SW 1271 (cell line): ENCODE measurements at places on chromosomes 2 and 18.
A peak's percentile ranks its signal among the peaks of the same experiment; 100 is the strongest.

DNA sequence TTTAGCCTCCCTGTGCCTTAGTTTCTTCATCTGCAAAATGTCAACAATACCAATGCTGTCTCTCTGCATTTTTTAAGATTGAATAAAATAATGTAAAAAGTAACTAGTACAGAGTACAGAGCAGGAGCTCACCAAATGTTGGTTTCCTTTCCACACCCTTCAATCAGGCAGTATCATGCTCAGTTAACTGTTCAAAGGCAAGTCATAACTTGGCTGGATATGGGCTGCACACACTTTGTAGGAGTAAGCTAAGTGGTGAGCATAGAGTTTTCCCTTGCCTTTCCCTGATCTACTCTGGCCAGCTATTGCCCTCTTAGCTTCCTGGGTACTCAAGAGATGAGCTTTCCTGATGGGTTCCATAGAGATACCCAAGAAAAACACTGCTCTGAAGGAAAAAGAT, 77.9 kb downstream of the CYBRD1 start:
- no peak for DNase-seq

GRCh38 chr2:75238670-75239330, 39.5 kb upstream of the TACR1 start:
- DNase-seq, result peak; percentile 20

GRCh38 chr2:241154915-241155314, 4.6 kb downstream of the PPP1R7 start:
- no peak for DNase-seq

GRCh38 chr2:48548840-48549239, 18.9 kb downstream of the STON1 start:
- no peak for DNase-seq

DNA sequence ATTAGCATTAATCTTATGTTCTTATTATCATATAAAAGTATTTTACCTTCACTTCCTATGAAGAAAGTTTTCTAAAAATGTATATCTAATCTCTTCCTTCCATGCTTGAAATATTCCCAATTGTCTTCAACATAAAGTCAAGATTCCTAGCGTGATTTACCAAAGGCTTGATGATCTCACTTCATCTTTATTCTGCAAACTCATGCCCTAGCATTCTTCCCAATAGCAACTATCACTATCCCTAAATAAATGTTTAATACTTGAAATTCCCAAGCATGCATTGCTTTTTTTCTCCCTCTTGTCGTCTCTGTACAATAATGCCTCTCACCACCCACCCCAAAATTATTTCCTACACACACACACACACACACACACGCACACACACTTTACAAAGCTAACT, 125.8 kb downstream of the VWC2L start:
- DNase-seq, result no peak

GRCh38 chr2:28393114-28393836, 617 bp downstream of the FOSL2 start:
- DNase-seq, result peak; percentile 69

- DNase-seq, result no peak
Measured at GRCh38 chr2:26161926-26162325, 11.0 kb upstream of the GAREM2 start.

DNA sequence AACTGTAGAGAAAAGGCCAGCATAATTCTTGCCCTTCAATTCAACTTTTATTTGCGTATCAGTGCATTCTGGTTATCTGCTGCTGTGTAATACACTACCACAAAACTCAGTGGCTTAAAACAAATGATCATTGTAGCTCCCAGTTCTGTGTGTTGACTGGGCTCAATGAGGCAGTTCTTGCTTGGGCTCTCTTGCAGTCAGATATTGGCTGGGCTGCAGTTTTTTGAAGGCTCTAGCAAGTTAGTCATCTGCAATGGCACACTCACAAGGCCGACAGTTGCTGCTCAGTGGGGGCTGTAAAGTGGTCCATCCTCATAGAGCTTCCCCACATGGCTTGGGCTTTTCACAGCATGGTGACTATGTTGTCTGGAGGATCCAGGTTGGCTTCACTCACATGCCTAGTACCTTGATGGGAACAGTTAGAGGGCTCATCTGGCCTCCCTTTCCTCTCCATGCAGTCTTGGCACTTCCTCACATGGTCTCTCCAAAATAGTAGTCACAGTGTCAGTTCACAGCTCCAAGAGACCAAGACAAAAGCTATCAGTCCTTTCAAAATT, 110.6 kb upstream of the TNP1 start:
- no peak for DNase-seq

DNA sequence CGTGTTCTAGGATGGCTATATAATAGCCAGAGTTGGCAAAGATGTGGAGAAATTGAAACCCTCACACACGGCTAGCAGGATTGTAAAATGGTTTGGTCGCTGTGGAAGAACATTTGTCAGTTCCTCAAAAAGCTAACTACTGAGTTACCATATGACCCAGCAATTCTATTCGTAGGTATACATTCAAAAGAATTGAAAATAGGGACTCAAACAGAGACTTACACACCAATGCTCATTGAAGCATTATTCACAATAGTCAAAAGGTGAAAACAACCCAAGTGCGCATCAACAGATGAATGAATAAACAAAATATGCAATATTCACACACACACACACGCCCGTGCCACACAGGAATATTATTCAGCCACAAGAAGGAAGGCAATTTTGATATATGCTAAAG, 98.7 kb downstream of the PLA2R1 start:
- no peak for DNase-seq

DNA sequence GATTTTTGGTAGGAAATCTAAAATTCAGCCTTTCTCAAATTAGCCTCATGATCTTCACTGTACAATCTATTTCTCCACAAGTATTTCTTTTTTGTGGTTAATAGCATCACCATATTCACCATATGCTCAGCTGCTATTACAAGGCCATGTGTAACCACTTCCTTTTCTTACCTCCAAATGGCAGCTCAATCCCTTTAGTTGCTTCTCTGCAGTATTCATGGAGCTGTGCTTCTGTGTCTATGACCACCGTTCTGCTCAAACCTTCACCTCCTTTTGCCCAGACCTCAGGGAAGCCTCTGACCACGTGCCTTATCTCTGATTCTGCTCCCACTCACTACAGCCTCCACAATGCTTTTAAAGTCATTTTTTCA, 126.7 kb upstream of the TMEM200C start:
- DNase-seq, result no peak

DNA sequence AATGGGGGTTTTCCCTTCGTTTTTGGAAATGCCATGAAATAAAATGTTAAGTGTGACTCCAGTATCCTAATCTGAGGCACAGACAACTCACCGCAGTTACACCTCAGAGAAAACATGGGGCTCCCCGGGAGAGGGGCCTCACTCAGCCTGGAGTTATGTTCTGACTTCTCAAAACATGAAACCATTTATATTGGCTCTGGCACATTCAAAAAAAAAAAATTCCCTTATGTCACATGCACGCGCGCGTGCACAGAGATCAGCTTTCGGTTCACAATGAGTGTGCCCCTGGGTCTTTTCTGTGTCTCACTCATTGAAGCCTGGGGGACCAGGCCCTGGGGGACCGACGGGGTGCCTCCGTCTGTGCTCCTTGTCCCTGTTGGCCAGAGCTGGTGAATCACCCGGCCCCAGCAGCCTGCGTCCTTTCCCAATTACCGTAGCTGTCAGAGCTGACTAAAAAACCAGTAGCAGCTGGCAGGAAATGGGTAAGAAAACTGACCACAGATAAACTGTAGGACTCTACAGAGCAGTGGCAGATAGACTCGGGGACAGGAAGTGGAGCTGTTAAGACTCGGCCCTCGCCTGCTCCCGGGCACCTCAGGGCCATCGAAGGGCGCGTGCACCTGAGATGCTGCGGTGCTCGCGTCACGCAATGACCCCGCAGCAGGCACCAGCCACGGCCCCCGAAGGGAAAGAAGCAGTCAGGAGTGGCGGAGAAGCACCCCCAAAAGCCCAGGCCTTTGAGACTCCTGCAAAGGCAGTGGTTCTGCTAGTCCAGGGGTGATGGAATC, 138.3 kb upstream of the ID2 start:
- peak; percentile 36 for DNase-seq

DNA sequence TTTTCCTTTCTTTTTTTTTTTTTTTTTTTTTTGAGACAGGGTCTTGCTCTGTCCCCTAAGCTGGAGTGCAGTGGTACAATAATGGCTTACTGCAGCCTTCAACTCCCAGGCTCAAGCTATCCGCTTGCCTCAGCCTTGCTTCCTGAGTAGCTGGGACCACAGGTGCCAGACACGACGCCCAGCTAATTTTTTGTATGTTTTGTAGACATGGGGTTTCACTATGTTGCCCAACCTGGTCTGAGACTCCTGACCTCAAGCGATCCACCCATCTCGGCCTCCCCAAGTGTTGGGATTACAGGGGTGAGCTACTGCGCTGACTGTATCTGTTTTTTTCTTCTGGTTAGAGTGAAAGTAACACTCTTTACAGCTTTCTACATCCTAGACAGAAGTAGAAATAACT, 240.3 kb upstream of the FBXO11 start:
- DNase-seq, result no peak

DNA sequence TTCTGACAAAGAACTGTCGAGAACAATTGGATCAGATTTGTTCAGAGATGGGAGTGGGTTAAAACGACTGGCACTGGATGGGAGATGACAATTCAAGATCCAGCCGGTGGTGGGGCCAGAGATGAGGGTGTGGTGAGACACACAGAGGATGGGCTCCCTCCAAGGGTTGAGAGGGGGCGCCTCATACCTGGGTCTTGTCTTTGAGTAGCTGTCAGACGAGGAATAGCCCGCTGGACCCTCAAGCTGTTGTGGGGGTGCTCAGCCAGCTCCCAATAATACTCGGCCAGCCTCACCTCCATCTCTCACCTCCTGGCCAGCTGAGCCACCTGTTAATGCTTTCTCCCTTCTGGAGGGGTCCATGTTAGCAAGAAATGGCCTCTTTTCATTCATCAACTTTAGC, 14.0 kb downstream of the INPP5D start:
- no peak for DNase-seq

GRCh38 chr2:199710551-199710950, 140.4 kb downstream of the FTCDNL1 start:
- DNase-seq, result no peak

DNA sequence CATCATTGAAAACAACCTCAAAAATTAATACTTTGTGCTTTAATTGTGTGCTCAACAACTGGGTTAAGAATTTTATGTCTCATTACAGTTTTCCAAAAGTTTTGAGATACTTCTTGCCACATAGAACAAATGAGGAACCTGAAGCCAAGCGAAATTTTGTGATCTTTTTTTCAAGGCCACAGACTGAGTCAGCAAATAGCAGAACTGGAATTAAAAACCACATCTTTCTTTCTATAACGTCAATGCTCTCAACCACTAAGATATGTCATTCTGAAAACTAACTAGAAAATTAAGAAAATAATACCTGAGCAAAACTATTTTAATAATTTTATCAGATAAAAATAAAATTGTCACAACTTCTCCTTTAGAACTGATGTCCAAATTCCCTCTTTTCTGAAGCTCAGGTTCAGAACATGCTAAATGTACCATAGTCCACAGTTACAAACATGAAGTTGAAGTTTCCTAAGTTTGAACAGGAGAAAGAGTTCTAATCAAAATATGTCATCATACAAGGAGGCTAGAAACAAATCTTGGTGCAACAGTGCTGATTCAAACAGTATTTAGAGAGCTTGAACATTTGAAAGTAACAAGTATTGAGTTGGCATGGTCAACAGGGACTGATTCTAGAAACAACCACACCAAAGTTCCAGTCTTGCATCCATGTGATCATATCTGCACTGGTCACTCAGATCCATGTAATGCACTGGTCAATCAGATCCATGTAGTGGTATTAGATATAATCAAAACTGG, 27.6 kb upstream of the CALCRL start:
- no peak for DNase-seq

DNA sequence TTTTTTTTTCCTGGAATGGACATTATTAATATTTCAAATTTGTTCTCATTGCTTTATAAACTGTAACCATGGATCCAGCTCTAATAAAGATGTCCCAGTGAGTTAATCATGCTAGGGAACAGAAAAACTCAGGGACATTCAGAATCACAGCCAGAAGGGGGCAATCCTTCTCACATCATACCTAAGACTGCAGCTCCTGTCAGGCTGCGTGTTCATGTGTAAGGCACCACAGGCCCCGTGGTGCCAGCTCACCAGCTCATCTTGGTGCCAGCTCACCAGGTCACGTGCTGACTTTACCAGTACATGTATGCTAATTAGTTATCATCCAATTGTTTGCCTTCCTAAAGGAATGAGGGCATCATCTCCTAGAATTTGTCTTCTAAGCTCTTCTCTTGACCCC, 84.7 kb upstream of the NEDD4L start:
- peak; percentile 31 for DNase-seq

- peak; percentile 19 for DNase-seq
Measured at GRCh38 chr2:192029089-192029488, 165.6 kb downstream of the TMEFF2 start.

GRCh38 chr2:128178650-128179460, 87.9 kb downstream of the UGGT1 start:
- peak; percentile 38 for DNase-seq

GRCh38 chr18:58638441-58638840, 9.6 kb upstream of the ALPK2 start:
- no peak for DNase-seq
